GM12865 (cell line): ENCODE measurements at places on chromosomes 3 and 15.
A peak's percentile ranks its signal among the peaks of the same experiment; 100 is the strongest.

DNA sequence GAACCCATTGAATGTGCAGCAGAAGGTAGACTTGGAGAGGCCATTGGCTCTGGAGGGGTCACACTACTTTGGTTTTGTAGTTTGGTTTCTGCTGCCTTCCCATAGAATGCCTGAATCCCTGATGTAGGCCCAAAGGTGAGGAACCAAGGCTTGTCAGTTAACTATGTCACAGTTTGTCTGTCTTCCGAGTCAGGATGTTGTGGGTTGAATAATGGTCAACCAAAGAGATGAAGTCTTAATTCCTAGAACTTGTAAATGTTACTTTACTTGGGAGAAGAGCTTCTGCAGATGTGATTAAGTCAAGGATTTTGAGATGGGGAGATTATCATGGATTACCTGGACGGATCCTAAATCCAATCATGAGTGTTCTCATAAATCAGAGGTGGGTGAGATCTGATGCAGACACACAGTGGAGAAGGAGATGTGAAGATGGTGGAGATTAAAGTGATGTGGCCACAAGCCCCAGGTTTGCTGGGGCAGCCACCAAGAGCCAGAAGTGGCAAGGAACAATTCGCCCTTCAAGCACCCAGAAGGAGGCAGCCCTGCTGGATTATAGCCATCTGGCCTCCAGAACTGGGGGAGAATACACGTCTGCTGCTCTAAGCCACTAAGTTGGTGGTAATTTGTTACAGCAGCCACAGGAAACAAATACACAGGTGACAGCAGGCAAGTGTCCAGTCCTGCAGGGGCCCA, 2.3 kb upstream of the CCR8 start:
- DNase-seq, result peak; percentile 32

GRCh38 chr15:79570004-79570403, 137.9 kb downstream of the MINAR1 start:
- no peak for DNase-seq

GRCh38 chr15:60972301-60972700, 256.8 kb downstream of the RORA start:
- no peak for DNase-seq

DNA sequence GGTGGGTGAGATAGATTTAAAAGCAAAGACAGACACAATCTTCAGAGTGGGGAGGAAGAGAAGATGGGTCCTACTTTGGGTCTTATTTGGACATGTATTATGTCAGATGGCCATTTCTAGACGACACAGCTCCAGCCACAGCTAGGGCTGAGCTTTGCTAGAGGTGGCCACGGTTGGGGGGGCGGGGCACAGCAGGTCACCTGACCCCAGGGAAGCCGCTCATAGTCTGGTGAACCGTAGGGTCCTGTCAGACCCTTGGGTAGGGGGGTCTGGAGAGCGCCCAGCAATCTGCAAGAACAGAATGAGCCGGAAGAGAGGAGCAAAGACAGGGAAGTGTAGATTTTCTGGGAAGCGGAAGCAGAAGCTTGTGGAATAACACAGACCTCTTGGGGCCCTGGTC, 6.6 kb downstream of the EPB42 start:
- DNase-seq, result no peak

DNA sequence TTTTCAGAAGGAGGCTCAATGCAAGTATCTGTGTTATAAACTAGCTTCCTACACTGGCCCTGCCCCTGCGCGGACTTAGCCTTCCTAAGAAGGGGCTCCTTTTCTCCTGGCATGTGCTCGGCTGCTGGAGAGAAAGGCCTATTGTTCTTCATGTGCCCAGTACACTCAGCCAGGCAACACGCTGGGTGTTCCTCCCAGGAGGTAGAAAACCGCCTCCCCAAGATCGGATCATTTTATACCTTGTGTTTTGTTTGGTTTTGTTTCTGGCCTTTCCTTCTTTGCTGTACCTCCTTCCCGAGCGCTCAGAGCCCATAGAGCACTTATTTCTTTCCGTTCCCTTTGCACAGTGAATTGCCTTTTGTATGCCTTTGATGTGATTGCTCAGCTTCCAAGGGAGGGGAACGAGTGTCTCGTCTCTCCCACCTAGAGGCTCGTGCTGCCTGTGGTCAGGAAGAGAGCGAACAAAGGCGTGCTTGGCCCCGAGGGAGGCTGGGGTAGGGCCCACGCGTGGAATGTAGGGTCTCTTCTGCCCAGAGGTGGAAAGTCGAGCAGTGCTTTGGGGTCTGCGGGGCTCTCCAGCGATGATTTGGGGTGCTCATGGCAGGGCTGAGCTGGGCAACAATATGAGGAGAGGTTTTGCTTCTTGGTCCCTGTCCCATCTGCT, 30.0 kb downstream of the CCNL1 start:
- no peak for DNase-seq

GRCh38 chr15:81225161-81225671, 28.5 kb downstream of the IL16 start:
- no peak for DNase-seq

DNA sequence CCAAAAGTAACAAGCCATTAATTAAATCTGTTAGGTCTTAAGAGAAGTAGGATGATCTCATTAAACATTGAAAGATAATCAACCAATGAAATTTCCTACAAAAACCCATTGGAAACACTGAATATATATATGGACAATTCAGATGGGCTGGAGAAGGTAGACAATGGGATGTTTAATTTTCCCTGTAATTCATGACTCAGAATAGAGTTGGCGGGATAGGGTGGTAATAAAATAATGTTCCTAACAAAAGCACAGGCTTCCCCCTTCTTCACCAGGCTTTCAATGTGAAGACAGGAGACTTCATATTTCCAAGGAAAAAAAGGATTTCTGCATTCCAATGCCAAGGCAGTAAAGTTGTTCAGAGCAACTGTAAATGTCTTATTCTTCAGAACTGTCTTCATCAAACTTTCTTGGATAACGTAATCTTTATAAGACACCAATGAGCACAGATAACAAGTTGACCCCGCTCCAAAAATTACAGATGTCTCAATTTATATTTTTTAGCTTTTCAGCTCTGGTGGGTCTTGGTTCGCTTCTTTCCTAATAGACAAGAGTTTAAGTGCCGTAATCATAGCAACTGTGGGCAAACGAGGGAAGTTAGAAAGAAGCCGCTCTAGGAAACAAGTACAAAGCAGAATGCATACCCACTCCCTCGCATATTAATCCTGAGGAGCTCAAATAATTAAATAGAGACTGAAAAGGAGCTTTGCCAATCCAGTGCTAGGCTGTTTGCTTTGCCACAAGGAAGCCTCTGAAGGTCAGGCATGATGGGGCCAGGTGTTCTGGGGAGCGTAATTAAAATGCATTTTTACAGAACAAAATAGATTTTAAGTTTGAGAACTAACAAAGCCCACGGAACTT, 377.0 kb downstream of the FOXP1 start:
- no peak for DNase-seq

- DNase-seq, result no peak
Measured at GRCh38 chr3:11764931-11765363, 81.7 kb downstream of the TAMM41 start.

DNA sequence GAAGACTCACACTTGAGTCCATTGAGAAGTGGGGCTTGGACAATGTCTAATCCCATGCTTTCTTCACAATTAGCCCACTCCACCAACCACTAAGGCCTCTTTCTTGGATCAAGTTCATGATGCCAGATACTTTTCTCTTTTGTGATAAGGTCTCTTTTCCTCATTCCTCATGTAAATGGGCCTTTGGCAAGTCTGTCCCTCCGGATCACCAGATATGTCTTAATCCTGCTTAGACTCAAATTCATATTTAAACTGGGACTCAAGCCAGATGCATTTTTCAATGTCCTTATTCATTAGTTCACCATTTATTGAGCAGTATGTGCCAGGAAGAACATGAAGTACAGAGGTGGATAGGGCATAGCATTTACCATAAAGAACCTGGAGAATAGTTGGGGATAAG, 671.1 kb downstream of the TBL1XR1 start:
- no peak for DNase-seq

DNA sequence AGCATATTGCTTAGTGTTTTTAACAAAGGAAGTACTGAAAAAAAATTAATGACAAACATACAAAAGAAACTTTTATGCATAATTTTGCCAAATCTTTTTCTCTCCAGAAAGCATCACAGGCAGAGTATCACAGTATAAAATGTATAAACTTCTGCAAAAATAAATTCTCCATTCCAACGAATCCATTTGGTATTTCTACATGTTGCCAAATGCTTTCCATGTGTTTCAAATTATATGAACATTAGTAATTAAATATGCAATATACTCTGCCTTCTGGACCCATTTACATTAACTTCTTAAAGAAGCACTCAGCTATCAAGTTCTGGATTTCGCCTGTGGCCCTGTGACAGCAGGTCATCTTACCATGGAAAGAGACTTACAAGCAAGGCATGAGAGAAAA, 189.1 kb upstream of the ALCAM start:
- no peak for DNase-seq

DNA sequence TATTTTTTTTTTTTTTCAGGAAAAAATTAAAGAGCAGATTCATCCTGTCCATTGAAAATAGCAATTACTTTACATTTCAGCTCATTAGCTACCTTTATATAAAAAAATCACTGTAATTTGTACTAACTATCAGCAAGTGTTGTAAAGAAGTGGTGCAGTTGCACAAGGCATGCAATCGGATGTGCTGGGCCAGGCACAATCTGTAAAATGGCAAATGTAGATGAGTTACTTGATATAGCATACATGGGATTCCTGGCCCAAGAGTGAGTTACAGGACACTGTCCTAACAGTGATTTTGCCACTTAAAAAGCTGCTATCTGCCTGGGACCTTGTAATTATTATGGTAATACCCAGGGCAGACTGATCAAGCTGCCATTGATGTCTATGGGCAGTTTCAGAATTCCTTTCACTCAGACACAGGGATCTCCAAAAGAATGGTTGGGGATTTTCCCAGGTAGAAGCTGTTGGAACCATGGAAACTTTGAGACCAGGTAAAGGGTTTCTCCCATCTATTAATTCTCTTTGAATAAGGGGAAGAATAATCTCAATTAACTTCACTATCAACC, 182.2 kb upstream of the ICE2 start:
- DNase-seq, result no peak

GRCh38 chr3:107106316-107106715, 270.9 kb upstream of the CCDC54 start:
- no peak for DNase-seq
